Stimulated activated CD8-positive, alpha-beta memory T cell treated with anti-CD3 and anti-CD28 coated beads, Interleukin-4, amount 100 ng/mL, for 24 hours (primary cell): ENCODE measurements at places on chromosomes 4 and X.

GRCh38 chrX:19682712-19683331 lies 167.5 kb upstream of the MAP3K15 start:
- peak; percentile 57 for DNase-seq

- DNase-seq, result no peak
These were observed 32.3 kb upstream of the BBS12 start for GRCh38 chr4:122700178-122700725.

DNA sequence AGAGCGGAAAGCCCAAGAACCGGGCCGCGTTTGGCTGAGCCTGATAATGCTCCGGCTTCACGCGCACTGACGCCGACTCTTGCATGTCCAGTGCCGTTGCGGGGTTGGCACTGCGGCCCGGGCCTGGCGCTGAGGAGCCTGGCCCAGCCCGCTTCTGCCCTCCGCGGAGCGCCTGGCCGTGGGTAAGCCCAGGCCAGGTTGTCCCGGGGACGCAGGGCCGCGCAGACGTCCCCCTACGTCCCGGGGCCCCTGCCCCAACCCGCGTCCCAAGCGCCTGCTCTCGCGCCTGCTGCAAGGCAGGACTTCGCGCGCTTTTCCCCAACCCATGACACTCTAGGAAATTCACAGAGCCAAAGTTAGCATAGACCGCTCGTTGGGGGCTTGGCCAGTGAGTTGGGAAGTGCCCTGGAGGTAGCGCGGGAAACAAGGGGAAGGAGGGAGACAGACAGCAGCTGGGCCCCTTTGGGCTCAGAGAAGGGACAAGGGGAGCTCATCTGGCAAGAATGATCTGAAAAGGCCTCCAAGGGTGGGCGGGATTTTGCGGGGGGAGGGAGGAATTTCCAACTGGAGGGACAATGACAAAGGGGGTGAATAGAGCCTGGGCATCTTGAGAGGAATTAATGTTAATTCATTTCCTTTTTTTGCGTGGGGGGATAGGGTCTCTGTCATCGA lies 665 bp upstream of the LRPAP1 start:
- DNase-seq, result no peak

GRCh38 chr4:121177246-121178137 lies 13.4 kb upstream of the TNIP3 start:
- no peak for DNase-seq

GRCh38 chr4:100519205-100519604 lies 1.4 kb upstream of the EMCN start:
- no peak for DNase-seq

DNA sequence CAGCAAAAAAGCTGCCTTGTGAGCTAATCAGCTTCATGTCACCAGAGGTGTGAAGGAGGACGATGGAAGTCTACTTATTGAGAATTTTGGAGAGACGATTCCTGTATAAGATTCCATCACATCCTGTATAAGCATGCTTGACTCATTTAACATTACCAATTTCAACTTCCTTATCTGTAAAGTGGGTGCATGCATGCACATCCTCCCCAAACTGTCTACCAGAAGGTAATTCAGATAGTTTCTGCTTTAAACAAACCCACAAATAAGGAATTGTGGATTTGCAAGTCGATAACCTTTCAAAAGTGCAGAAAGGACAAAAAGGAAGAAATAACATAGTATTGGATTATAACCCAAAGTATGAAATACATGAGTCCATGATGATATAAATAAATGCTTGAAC lies 31.1 kb downstream of the AKAP4 start:
- DNase-seq, result no peak

GRCh38 chr4:40980318-40980883 lies 230.6 kb downstream of the NSUN7 start:
- DNase-seq, result no peak

- DNase-seq, result no peak
These were observed at the start of gene TLR1 for GRCh38 chr4:38804654-38805295. TLR1 (minus strand) TSS chr4:38804791; CDS start chr4:38798831, 5,960 bp downstream.

DNA sequence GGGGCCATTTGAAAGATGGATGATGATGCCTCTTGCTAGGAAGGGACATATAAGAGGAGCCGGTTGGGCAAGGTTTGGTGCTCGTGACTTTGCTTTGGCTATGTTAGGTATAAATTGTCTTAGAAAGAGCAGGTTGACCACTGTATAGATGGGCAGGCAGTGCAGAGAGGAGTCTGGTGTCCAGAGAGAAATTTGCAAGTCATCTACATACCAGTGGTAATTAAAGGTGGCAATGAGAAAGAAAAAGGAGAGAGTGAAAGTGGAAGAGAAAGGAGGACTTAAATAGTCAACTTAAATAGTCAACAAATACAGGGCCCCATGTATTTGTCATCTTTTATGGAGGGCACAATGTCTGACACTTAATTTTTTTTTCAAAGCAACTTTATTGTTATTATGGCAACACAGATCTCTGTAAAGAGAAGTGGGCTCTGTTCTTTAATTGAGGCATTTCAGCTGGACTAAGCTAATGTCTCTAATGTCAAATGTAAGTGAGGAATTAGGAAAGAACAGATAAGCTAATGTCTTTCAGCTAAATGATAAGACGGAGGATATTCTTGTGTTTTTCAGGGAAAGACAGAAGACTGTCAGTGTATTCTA lies 75.4 kb upstream of the ANXA3 start:
- DNase-seq, result no peak

GRCh38 chr4:122711919-122712318 lies 20.6 kb upstream of the BBS12 start:
- DNase-seq, result no peak

DNA sequence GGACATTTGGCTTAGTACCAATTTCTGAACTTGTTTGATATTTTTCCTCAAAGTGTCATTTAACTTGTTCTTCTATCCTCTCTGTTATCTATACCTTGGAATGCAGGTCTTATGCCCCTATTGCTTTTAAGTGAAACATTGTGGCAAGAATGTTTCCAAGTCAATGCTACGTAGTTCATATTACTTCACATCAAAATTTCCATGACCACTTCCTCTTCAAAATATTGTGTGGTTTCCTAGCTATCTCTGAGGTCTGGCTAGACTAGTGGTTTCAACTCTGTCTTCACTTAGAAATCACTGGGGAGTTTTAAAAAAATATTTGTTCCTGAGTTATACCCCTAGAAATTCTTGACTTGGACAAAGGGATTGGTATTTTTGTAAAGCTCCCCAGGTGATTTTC lies 20.2 kb upstream of the RASGEF1B start:
- DNase-seq, result no peak

DNA sequence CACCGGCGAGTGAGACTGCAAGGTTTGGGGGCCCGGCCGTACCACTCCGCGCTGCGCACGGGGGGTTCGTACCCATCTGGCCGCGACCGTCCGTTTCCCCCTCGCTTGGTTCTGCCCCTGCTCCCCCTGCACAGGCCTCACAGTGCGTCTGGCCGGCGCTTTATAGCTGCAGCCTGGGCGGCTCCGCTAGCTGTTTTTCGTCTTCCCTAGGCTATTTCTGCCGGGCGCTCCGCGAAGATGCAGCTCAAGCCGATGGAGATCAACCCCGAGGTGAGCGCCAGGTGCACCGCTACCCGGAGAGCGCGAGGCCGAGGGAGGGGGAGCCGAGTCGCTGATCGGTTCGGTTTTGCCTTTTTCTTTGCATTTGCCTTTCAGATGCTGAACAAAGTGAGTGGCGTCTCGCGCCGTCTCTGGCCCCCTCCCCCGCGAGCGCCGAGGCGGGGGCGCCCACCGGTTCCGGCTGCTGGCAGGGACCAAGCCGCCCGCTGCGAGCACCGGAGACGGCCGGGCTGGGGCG lies at the start of gene UCHL1:
Gene UCHL1, plus strand, starts transcription at position 189 of the 517 bp plus-strand sequence. Its CDS starts 49 bp downstream, at position 238.
- no peak for DNase-seq

GRCh38 chrX:97907791-97908190 lies 1024.1 kb downstream of the RPA4 start:
- DNase-seq, result no peak

GRCh38 chr4:159487284-159487747 lies 384.4 kb downstream of the RAPGEF2 start:
- DNase-seq, result no peak

GRCh38 chrX:28609917-28610613 lies 22.8 kb downstream of the IL1RAPL1 start:
- no peak for DNase-seq

DNA sequence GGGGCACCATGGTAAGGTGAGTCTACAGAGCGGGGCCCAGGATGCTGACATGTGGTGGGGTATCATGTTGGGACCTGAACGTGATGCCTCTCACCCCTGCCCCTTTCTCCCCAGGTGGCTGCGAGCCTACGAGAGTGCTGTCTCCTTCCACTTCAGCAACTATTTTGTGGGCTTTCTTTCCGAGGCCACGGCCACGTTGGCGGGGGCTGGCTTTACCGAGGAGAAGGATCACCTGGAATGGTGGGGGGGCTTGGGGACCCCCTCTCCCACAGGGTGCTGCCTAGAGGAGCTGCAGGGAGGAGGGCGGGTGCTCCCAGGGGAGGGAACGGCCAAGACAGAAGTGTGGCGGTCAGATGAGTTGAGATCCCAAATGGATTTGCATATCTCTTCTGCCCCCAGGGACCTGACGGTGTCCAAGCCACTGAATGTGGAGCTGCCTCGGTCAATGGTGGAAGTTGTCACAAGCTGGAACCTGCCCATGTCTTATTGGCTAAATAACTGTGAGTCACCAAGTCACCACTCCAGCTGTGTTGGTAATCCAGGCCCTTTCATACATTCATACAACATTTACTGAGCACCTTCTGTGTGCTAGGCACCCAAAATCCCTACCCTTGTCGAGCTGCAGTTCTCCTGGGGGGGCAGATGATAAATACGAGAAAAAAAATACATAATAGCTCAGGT lies 5.5 kb downstream of the PORCN start:
- no peak for DNase-seq

GRCh38 chr4:88672987-88673386 lies 24.6 kb downstream of the NAP1L5 start:
- DNase-seq, result no peak
